Activated CD4-positive, CD25-positive, alpha-beta regulatory T cell (primary cell): ENCODE measurements at places on chromosomes 7 and 10.

GRCh38 chr10:130782467-130782866 lies 529.1 kb downstream of the TCERG1L start:
- no peak for DNase-seq

DNA sequence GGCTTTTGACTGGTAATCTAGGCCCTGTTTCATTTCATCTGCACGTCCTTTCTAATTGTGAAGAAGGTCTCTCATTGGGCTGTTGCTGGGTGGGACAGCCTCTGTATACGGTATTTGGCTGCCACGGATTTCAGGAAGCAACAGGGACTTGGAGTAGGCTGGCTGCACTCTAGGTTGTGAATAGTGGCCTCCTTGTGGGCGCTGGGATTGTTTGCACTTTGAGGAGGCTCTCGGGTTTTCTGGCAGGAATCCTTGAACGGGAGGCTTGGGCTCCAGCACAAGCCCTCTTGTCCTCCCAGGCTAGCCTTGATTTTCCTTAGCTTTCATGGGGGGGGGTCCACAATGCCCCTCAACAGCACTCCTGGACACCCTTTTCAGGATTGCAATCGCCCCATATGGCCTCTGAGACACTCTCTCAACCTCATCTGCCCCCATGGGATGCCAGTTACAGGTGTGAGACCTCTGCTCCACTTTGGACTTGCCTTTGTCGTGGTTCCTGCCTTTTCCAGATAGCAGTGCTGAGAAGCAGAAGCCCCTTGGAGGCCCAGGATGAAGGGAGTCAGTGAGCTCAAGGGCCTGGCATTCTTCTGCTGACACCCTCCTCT lies 33.9 kb upstream of the ZNF273 start:
- no peak for DNase-seq

- no peak for DNase-seq
These were observed 13.9 kb downstream of the BRAT1 start for GRCh38 chr7:2541291-2542010.

DNA sequence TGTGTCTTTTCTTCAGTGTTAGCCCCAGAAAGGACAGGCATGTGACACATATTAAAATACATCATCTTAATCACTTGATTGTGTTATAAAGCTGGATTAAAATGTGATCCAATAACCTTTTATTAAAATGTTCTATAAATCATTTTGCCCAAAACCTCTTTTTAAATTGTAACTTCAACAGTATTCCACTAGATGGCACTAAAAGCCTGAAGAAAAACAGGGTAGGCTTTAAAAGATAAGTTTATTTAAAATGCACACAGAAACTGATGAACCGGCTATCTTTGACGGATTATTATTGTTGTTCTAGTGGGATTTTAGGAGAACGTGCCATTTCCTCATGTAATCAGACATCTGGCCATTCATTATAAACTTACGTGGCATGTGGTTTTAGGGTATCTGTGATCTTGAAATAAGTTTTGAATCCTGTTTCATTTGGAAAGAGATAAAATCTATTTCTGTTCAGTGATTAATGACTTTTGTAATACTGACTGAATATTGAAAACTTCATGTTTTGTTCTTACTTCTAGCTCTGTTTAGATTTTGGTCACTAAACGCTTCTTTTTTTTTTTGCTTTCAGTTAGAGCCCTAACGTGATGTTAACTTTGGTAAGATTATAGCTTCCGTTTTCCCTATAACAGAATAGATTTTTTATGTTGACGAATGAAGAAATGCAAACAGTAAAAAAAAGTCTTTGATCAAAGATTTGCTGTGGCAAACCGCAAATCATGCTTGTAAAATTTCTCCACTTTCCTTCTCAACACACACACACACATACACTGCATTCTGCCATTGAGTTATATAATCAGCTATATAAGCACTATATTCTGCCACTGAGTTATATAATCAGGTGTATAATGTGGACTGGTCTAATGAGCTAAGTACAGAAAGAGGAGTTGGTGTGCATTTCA lies 13.6 kb downstream of the VPS50 start:
- DNase-seq = no peak

GRCh38 chr7:47809387-47809786 lies 138.9 kb downstream of the PKD1L1 start:
- DNase-seq = no peak

DNA sequence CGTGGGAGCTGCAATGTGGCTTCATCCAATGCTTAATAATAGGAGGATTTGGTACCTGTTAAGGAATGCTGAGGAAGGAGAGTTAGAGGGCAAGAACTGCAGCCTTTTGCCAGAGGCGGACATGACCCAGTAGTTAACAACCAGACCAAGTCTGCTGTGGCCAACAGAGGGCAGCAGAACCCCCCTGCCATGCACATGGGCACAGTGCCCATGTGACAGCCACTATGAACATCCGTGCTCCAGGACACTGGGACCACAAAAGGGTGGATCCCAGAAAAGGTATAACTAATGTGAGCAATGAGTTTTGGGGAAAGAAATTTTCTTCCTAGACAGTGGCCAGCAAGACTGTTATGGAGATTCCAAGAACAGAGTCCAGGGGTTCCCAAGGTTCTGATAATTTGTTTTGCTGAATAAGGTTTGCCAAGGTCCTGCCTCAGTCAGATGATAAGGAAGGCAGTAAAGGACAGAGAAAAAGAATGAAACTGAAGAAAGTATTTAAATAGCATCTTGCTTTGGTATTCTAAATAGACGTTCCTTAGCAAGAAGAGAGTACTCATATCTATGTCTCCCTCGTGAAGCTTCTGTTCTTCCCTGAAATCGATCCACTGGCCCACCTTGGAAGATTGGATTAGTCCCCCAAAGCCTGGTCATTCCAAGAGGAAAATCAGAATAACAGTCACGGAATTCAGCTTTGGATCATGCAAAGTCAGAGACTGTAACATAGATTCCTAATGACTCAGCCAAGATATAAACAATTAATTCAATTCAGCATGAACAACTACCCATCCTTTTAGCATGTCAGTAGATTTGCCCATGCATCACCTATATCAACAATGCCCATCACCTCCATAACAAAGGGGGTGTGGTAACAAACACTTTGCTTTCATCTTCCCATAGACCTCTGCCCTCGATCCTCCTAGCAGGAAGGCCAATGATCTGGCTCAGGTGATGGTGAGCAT lies 56.0 kb downstream of the LGI1 start:
- peak; percentile 2 for DNase-seq

DNA sequence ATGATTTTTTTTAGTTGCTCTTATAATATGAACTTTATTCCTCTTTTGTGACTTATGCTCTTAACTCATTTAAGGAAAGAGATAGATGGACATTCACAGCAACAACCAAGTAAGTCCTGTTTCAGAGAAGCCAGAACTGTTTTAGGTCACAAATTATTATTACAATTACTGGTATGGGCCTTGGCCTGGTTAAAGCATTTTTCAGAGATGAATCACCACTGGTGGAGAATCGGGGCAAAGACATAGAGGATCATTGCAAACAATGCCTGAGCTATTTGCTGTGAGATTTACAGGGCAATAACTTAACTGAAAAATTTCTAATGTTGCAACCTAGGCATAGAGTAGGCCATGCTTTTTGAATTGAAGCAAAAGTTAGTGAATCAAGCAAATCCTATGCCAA lies 138.0 kb upstream of the YAE1 start:
- DNase-seq = no peak

GRCh38 chr10:80264081-80265056 lies 25.1 kb downstream of the MAT1A start:
- no peak for DNase-seq

DNA sequence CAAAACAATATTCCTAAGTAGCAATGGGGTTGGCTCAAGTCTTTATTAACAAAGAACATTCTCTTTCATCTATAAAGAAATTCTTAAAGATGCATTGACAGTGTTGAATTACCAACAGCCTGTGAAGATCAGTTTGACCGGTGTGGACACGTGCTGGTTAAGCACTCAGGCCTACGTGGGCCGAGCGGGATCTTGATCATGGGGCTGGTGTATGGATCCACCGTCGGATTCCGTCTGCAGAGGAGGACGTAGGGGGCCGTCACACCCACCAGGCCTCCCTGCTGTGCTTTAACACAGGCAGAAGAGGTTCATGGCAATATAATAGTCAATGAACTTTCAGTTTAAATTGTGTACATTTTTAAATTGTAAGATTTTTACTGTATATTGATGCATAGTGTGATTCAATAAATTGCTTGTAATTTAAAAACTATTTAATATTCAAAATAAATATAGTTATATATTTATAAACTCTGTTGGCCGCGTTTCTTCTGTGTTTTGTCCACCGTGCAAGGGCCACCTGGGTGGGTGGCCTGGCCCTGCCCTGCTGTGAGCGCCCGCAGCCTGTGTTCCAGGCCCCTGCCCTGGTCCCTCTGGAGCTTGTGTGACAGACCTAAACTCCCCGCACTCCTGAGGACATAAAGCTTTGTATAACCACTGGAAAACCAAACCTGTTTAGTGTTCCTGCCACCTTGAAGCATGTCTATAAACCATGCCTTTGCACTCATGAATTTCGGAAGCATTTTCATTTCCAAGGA lies 1.9 kb upstream of the BHLHA15 start:
- DNase-seq = no peak

- DNase-seq = no peak
These were observed 11.3 kb downstream of the NFKB2 start for GRCh38 chr10:102406815-102407214.

DNA sequence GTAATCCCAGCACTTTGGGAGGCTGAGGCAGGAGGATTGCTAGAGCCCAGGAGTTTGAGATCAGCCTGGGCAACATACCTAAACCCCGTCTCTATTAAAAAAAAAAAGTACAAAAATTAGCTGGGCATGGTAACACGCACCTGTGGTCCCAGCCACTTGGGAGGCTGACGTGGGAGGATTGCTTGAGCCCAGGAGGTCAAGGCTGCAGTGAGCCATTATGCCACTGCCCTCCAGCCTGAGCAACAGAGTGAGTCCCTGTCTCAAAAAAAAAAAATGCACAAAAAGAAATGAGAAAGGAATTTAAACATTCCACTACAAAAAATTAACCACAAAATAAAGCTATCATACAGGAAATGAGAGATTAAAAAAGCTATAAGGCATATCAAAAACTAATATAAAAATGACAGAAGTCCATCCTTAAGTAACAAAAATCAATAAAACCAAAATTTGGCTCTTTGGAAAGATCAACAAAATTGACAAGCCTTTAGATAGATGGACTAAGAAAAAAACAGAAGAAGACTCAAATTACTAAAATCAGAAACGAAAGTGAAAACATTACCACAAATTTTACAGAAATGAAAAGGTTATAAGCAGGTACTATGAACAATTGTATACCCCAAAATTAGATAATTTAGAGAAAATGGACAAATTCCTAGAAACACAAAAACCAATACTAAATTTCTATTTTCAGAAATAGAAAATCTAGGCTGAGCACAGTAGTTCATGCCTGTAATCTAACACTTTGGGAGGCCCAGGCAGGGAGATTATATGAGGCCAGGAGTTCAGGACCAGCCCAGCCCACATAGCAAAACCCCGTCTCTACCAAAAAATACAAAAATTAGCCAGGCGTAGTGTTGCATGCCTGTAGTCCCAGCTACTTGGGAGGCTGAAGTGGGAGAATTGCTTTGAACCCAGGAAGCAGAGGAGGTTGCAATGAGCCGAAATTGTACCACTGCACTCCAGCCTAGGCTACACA lies 42.4 kb upstream of the NANOS1 start:
- no peak for DNase-seq

DNA sequence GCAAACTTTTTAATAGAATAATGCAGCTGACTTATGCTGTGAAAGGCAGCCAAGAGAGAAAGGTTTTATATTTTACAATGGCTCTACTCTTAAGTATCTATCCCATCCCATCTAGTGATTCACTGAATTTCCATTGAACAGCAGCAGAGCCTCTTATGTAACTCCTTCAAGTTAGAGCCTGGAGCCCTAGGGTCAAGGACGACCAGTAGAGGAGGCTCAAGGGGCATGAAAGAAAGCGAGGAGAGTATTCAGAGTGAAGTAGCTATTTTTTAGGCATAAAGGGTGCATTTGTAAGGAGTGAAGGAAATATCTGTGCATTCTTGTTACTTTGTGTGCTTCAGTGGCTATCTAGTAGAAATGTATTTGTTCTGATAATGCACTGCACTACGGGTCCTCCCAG lies 180.2 kb upstream of the TPK1 start:
- no peak for DNase-seq

DNA sequence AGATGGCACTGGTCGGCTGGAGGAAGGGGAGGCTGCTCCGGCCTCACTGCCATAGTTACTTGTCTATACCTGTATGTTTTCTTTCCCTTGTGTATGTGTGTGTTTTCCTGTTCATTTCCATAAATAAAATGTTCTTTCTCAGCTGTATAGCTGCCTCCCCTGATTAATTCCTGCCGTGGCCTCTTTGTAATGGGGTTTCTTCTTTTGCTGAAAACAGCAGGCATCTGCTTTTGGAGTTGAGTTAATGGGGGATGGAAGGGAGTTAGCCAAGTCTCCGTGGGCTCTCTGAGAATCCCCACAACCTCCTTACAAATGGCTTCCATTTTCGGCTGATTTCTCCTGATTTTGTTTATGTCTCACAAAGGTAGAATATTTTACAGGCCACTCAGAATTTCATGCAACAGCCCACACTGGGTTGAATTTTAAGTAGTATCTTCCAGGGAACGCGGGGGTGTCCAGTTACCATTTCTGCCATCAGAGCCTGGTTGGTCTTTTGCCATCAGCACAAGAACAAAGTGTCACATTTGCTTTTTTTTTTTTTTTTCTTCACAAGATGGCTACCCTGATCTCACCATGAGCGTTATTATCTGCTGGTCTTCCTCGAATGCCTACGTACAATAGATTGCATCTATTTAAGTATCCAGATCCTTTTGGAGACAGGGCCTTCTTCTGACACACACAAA lies 88.1 kb upstream of the NRP1 start:
- DNase-seq = no peak

DNA sequence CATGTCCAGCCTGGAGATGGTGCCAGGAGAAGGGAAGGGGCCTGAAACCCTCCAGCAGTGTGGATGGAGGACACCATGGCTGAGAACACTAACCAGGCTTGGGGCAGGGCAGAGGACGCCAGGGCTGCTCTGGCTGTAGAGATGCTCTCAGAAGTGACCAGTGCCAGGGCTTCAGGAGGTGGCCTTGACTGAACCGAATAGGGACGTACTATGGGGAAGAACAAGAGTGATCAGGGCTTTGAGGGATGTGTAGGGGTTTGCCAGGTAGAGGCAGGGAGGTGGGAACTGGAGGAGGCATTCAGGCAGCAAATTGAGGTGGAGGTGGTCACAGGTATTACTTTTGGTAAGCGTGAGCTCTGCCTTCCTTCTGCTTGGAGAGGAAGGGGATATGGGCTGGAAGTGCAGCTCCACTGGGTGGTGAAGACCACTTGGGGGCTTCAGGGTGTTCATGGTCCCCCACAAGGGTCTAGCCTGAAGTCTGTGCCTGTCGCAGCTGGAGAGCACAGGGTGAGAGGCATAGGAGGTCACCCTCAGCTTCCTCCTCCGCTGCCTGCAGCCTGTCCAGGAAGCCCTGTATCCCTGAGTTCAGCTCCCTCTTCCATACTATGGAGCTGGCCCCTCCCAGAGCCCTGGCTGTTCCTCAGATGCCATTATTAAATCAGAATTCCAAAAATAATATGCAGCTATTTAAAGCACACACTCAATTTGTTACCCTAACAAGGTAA lies 27.8 kb downstream of the ADCY1 start:
- no peak for DNase-seq

GRCh38 chr10:121860810-121861209 lies 67.0 kb downstream of the ATE1 start:
- DNase-seq = no peak

- DNase-seq = no peak
These were observed 37.6 kb upstream of the PDCD4 start for GRCh38 chr10:110833941-110834628.
